ENCODE measurements at places on chromosomes 11 and 22.

- no peak for DNase-seq
Measured at GRCh38 chr11:2916892-2917645, 12.2 kb downstream of the PHLDA2 start.

GRCh38 chr11:44078794-44079193, 12.7 kb downstream of the ACCS start:
- no peak for DNase-seq

DNA sequence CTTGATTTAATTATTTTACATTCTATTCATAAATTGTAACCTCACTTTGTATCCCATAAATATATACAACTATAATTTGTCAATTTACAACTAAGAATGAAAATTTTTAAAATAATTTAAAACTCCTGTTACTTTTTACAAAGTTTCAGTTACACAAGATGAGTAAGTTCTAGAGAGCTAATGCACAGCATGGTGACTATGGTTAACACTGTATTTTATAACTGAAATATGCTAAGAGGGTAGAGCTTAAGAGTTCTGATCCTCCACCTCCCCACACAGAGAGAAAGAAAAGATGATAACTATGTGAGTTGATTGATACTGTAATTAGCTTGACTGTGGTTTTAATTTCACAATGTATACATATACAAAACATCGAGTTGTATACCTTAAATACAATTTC, 412.5 kb upstream of the DDI1 start:
- no peak for DNase-seq

GRCh38 chr11:114302663-114303062, 6.5 kb downstream of the NNMT start:
- DNase-seq: no peak

- no peak for DNase-seq
Measured at GRCh38 chr11:132907651-132908413, 624.5 kb downstream of the OPCML start.

DNA sequence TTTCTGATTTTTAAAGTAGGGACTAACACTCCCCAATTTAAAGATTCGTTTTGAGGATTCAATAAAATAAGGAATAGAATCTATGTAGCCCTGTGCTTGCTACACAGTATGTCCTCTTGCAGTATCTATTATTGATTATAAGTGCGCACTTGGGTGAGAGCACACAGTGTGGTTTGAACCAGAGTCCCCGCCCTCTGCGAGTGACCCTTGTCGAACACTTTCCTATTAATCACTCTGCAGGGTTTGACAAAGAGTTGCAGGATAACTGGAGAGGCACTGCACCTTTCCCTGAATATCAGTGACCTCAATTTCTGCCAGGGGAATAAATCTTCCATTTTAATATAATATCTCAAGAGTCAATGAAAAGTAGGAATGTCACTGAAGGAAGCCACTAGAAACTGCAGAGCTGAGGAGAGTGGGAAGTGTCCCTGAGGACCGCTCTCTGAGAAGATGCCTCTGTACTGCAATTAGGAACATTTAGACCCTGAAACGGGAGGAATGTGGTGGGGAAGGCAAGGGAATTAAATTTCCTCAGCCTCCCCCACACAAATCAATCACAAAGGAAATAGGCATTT, 182.2 kb downstream of the MAML2 start:
- DNase-seq: no peak

GRCh38 chr11:114738954-114739353, 60.6 kb downstream of the NXPE2 start:
- no peak for DNase-seq

DNA sequence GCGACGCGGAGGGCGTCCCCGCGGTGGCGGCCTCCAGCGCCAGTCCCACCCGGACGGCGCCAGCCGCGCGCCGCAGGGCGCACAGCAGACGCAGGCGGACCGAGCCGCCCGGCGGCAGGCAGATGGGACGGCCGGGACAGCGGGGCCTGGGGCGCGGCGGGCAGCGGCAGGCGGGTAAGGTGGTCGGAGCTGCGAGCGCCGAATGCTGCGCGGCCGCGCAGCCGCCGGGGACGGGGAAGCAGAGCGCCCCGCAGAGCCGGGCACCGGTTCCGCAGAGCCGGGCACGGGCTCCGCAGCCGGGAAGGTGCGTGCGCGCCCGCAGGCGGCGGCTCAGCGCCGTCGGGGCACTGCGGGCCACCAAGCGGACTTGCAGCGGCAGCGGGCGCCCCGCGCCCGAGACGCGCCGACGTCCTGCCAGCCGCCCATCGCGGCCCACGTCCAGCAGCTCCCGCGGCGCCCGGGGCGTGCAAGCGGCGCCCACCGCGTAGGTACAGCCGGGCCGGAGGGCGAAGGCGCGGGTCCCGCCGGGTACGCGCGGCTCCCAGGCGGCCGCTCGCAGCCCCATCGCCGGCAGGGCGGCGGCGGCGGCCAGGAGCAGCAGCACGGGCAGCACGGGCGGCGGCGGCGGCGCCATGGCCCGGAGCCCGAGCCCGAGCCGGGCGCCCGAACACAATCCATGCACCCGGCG, 739 bp downstream of the CELSR1 start:
- DNase-seq: no peak

DNA sequence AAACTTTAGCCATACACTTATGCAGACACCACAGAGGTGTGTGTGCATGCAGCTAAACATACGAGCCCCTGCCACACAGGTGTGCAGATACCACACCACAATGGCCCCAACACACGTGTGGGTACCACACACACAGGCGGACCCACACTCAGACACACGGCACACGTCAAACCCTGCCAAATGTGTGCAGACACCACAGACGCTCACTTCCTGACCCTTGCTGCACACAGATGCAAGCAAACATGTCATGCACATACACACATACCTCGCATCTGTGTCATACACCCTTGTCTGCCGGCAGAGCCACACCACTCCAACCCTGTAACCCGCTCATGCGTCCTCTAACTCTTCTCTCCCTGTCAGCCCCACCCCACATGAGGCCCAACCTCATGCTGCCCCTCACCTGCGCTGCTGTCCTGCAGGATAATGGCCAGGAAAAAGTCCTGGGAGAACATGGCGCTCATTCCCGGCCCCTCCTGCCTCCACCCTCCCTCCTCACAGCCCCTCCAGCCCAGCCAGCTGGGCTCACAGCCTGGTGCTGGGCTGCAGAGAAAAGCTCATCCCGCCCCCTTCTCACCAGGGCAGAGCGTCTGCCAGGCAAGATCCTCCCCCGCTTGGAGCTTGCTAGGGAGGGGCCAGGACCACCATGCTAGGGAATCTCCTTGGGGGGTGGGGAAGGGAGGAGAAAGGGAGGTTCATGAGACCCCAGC, 14.2 kb downstream of the SMPD1 start:
- no peak for DNase-seq

DNA sequence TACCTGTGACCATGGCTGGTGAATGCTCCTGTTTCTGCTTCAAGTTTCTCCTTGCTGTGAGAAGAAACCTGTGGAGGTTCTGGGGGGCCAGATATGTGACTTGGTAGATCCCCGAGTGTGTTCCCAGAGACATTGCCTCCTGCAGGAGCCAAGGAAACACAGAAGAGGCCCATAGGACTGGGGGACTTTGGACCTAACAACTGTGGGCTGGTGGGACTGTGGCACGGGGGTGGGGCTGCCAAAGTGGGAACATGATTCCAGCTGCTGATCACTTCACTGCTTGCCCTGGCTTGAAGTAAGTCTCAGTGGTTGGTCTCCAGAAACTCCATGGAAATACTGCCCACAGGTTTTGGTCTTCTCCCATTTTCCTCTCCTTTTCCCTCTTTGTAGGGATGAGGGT, 4.1 kb upstream of the NR1H3 start:
- no peak for DNase-seq

DNA sequence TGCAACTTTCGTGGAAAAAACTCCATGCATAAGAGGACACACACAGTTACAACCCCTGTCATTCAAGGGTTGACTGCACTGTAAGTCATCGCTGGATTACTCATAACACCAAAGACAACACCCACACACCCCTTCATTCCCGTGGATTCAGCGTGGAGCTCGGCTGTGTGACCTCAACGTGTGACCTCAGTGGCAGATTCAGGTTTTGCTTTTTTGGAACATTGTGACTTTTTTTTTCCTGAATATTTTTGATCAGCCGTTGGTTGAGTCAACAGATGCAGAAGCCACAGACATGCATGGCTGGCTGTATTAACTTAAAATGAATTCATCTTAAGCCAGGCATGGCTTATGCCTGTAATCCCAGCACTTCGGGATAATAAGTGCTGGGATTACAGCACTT, 19.7 kb upstream of the MUC5AC start:
- DNase-seq: no peak

- no peak for DNase-seq
Measured at GRCh38 chr11:2704356-2704755, 4.6 kb upstream of the KCNQ1OT1 start.

DNA sequence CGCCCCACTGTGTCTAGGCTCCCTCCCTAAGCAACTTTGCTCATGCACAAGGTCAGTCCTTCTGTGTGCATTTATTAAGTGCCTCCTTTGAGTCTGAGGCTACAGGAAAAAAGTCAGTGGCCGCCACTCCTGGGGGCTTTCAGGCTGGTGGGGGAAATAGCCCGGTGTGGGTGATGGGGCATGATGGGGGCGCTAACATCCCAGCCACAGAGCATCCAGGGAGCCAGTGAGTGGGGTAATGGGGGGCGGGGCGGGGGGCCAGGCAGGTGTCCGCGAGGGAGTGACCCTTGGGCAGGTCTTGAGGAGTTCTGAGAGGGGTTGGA, 9.9 kb upstream of the EHD1 start:
- no peak for DNase-seq

GRCh38 chr11:58125469-58125868, at the start of gene OR9I1:
OR9I1 (minus strand) TSS chr11:58125530; CDS start chr11:58119444, 6,086 bp downstream.
- DNase-seq: no peak

GRCh38 chr11:45412521-45412920, 126.4 kb upstream of the SYT13 start:
- DNase-seq: no peak

GRCh38 chr11:110097459-110098012, 4.3 kb downstream of the ZC3H12C start:
- no peak for DNase-seq

DNA sequence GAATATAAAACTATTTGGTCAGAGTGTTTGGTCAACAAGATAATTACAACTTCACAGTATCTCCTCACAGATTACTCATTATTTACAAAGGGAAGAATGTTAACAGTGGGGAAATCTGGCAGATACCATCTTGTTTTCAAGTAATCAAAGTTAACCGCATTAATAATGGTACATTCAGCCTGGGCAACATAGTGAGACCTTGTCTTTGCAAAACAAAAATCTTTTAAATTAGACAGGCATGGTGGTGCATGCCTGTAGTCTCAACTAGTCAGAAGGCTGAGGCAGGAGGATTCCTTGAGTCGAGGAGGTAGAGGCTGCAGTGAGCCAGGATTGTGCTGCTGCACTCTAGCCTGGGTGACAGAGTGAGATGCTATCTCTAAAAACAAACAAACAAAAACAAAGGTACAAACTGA, 78.5 kb downstream of the ACER3 start:
- no peak for DNase-seq

- DNase-seq: no peak
Measured at GRCh38 chr11:112266410-112266778, 5.7 kb upstream of the PLET1 start.

DNA sequence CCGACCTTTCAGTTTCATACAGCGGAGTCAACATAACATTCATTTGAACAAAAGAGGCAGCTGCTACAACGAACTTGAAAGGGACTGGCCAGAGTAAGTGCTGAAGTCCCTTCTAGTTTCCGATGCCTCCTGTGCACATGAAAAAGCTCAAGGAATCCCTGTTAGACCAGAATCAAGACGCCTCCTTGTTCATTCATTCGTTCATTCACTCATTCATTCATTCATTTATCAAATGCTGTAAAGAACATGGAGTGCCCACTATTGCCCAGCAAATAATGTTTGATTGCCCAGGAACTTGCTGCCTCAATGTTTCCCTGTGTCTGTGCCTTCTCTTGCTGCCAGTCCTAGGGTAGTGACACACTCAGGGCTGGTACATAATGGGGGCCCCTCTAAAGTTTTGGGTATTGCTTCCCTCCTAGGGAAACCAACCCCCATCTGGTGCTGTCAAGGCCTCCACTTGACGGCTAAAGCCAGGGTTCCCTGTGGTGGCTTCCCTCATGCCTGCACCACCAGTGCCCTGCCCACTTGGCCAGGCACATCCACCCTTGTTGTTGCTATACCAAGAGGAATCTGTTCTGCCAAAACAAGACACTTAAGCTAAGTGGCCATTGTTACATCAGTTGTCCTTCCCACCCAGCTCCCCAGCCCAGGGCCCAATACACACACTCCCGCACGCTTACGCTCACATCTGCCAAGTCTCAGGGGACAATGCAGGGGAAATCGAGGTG, 3.8 kb downstream of the TMPRSS13 start:
- no peak for DNase-seq

DNA sequence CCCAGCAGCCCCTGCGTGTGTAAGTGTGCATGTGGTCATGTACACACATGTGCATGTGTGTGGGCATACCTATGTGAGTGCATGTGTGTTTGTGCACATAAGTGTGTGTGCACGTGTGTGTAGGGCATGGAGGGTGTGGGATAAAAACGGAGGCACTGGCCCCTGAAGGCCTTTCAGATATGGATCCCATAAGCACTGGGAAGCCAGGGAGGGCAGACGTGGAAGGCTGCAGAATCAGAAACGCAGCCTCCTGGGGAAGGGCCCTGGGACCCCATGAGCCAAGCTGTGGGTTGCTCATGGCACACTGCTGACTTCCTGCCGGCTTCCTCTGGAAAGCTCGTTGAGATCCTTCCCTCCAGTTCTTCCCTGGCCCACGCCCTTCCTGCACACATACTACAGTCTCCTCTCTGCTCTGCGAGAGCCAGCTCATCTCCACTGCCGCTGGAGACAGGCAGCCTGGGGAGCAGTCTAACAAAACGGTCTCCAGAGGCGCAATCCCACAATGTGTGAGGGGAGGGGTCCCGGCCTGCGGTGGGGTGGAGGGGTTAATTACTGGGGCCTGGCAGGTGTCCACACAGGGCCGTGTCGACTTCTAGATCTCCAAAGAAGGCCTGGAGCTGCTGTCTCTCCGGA, 435.2 kb upstream of the B3GAT1 start:
- no peak for DNase-seq

DNA sequence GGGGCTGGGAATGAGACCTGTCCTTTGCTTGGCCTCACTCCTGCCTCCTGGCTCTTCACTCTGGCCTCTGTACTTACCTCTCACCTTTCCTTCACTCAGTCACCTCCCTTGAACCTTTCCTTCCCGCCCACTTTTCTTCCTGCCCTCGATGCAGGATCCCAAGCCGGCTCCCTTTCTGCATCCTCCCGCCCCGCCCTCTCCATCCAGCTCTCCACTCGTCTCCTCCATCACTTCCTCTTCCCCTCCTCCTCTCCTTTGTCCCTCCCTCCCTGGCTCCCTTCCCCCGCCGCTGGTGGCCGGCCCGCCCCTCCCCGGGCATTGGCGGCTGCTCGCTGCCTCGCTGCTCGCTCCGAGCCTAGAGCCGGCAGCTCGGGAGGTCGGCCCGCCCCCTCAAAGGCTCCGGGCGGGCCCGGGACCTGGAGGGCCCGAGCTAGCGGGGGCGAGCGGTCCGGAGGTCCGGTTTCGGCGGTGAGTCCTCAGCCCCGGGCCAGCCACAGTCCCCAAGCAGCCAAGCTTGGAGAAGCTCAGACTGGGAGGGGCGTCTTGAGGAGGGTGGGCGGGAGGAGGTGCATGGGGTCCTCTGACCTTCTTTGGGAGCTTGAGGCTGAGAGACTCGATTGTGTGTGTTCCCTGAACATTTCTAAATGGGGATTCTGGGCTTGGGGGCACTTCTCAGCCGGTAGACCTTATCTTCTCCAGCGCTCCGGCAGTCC, 13.8 kb downstream of the PHLDB1 start:
- no peak for DNase-seq

All from GDM1 (cell line).